Activated B cell treated with CpG ODN at 0.5 μM for 24 hours (primary cell): ENCODE measurements at places on chromosomes 3 and 15. TPM values are rescaled to one million over a fixed set of nuclear protein-coding genes. Genes with fewer than 3 reads are reported as not detected.

Gene C3orf52
- 1.4 and 1.8 TPM in 2 replicates for total RNA-seq

Gene RPS27L
- 70.8 and 74.9 TPM in 2 replicates for total RNA-seq

Gene LRRC3B
- not detected in 2 replicates for total RNA-seq

- H3K27ac ChIP-seq, result peak overlapping the region; percentile 97
- no peaks in the 10 kb centered on the region for H3K27me3 ChIP-seq
- no peak for DNase-seq
- peak overlapping the region; percentile 95 for H3K4me3 ChIP-seq
- H3K36me3 ChIP-seq, result peaks cover 49% of the 10 kb centered on the region
Measured at GRCh38 chr3:170868577-170869238, 1.3 kb downstream of the RPL22L1 start.

- H3K27me3 ChIP-seq, result peaks cover 19% of the 10 kb centered on the region
- H3K27ac ChIP-seq, result no peak overlapping the region
- H3K4me3 ChIP-seq, result no peak overlapping the region
Measured at GRCh38 chr15:84960391-84961113, 21.1 kb upstream of the PDE8A start.

DNA sequence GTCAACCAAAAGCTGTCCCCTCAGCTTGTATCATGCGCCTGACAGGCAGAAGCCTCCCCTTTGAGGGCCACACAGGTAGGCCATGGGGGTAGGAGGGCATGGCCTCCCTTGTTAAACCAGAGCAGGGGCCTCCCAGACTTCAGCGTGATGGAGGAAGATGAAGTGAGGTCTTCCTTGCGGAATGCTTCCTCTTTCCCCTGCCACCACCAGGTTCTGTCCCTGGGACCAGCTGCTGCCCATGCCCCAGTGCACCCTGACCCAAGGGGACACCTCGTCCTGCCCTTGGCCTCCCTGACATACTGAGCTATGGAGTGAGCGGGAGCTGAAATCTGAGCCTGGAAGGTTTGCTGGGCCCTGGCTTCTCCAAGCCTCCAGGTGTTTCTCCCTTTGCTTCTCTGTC, 26.7 kb downstream of the SSUH2 start:
- H3K4me3 ChIP-seq, result no peak overlapping the region
- H3K36me3 ChIP-seq, result no peaks in the 10 kb centered on the region
- H3K27me3 ChIP-seq, result peaks cover 3% of the 10 kb centered on the region
- no peak for DNase-seq
- peaks cover under 1% of the 10 kb centered on the region for H3K4me1 ChIP-seq
- no peak overlapping the region for H3K27ac ChIP-seq

DNA sequence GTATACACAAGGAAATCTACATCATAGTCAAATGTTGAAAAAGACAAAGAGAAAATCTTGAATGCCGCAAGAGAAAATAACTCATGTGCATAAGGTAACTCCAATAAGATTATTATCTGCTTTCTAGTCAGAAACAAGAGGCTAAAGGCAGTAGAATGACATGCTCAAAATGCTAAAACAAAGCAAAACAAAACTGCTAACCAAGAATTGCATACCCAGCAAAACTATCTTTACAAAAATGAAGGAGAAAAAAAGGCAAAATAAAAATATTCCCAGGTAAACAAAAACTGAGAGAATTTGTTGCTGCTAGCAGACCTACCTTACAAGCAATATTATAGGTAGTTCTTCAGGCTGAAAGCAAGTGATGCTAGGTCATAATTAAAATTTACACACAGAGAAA, 76.4 kb upstream of the TMEM158 start:
- H3K27me3 ChIP-seq, result peaks cover 14% of the 10 kb centered on the region
- no peaks in the 10 kb centered on the region for H3K4me1 ChIP-seq
- no peak for DNase-seq

DNA sequence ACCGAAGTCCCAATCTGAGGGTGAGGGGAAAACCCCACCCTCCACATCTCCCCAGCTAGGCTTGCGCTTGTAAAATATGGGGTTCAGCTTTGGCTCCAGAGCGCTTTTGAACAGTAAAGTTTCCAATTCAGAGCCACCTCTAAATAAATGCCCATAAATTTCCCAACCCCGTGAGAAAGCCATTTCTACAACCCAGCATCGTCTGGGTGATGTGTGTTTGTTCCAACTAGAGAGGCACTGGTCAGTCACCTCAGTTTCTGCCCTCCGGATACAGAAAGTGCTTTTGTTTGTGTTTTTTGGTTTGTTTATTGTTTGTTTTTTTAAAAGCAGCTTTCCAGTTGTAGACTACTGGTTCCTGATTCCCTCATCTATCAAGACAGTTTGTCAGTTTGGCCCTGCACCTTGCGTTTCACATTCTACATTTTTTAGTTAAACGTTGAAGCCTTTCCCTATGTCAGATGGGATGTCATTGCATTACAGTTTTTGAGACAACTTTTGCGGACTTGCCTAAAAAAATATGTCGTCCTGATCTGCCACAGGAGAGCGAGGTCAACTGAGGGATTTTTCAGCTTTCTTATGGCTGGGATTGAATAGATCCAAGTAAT, 15.0 kb upstream of the SOX2 start:
- H3K4me3 ChIP-seq, result no peak overlapping the region
- no peak for DNase-seq
- peaks cover 2% of the 10 kb centered on the region for H3K36me3 ChIP-seq
- peaks cover 19% of the 10 kb centered on the region for H3K4me1 ChIP-seq

GRCh38 chr15:85722374-85723152, 72.2 kb downstream of the KLHL25 start:
- no peaks in the 10 kb centered on the region for H3K27me3 ChIP-seq
- peaks cover 97% of the 10 kb centered on the region for H3K36me3 ChIP-seq
- H3K27ac ChIP-seq, result no peak overlapping the region
- no peak overlapping the region for H3K4me3 ChIP-seq
- H3K4me1 ChIP-seq, result peaks cover 29% of the 10 kb centered on the region

GRCh38 chr3:100042166-100042981, 71.9 kb downstream of the FILIP1L start:
- peaks cover 78% of the 10 kb centered on the region for H3K4me1 ChIP-seq
- H3K36me3 ChIP-seq, result no peaks in the 10 kb centered on the region
- DNase-seq, result no peak
- H3K4me3 ChIP-seq, result no peak overlapping the region
